ENCODE measurements at places on chromosomes 3 and 15.

DNA sequence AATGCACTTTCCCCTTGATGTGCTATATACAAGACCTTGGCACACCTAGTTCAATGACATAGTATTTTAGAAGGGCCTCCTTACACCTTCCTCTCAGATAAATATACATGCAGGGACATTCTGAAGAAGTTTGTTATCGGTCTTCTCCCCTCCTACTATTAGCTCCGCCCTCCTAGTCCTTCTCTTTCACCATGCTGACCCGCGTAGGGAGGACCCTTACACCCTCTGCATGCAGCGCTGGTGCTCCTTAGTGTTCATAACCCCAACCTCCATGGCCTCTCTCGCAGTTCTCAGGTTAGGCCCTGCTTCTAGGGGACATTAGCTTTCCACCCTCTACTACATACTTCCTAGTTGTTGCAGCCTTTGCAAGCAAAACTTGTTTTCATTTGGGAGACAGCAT, 146.4 kb downstream of the PGPEP1L start:
- no peak for DNase-seq

GRCh38 chr15:75208501-75209288, 7.0 kb downstream of the C15orf39 start:
- no peak for DNase-seq

GRCh38 chr15:80343554-80343992, 60.6 kb upstream of the ARNT2 start:
- DNase-seq: no peak

- DNase-seq: no peak
These were observed 6.3 kb upstream of the SMAD3 start for GRCh38 chr15:67059127-67059553.

Data from stimulated activated CD8-positive, alpha-beta memory T cell treated with anti-CD3 and anti-CD28 coated beads, Interleukin-12 subunit alpha, Interleukin-12 subunit beta, amount 100 ng/mL, for 1 hour (primary cell).